ENCODE measurements at places on chromosomes 13 and 19.
A peak's percentile ranks its signal among the peaks of the same experiment; 100 is the strongest.

- DNase-seq, result no peak
Observed at GRCh38 chr13:39976481-39976880, 321.0 kb downstream of the COG6 start.

DNA sequence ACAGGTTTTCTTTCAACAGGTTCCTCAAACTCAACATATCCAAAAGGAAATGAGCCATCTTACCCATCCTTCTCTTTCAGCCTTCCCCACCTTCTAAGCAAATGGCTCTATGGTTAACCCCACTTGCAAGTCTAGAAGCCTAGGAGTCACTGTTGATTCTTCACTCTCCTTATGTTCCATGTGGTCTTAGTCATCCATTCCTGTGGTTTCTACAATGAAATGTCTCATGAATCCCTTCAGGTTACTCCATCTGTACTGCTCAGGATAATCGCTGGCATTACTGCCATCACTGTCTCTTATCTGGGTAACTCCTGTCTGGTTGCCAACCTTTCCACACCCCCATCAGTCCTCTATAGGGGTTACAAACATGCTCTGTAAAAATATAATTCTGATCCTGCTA lies 381.3 kb downstream of the ENOX1 start:
- DNase-seq, result peak; percentile 77

DNA sequence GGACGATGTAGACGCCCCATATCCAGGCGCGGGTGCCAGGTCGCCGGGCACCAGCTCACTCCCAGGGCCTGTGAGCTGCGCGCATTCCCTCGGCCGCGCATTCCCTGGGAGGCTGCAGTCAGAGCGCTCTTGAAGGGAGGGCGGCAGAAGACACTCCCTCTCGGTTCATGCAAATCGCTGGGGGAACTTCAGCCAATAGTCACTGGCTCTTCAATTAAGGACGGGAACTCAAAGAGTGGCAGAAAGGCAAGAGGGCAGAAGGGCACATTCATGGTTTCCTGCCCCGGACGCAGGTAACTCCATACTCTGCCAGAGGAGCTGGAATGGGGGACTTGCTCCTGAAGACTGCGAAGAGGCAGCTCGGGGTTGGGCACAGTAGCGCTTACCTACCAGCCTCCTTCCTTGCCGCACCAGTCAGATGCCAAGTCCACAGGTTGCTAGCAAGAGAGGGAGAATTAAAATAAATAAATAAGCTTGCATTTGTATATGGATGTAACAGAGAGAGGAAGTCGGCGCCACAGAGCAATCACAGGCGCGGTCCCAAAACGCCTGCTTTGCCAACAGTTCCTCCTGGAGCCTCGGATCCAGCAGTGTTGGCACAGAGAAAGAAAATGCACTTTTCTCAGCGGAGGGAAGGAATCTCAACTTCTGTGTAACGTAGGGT lies 459 bp downstream of the PCDH20 start:
- DNase-seq, result peak; percentile 90

DNA sequence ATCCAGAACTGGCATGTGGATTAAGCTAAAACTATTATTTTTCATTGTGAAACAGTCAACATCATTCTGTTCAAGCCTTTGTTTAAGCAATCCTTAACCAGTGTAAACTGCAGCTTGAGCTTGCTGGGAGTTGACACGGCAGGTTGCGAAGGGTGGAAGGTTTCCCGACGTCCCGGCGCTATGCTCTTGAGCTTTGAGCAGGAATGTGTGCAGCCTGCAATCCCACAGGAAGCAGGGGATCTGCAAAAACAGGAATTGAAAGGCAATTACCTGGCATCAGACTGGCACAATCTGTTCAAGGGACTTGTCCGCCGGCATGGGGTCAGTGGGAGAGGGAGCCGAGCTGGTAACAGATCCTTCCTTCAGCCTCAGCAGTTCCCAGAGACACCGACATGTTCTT lies 586.7 kb upstream of the SGCG start:
- no peak for DNase-seq

DNA sequence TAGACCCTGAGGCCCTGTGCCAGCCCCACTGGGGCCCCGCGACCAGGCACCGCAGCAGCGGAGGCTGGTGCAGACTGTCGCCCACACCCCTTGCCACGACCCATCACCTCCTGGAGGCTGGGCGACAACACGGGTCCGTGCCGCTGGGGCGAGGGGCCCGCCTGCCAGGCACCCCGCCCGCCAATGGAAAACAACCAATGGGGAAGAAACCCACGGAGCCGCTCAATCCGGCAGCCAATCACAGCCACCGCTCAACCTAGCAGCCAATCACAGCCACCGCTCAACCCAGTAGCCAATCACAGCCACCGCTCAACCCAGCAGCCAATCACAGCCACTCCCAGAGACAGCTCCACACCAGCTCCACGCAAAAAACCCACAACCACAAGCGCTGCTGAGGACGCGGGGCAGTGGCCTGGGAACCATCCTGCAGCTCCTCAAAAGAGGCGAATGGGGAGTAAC lies 29.7 kb downstream of the GPX4 start:
- DNase-seq, result no peak

DNA sequence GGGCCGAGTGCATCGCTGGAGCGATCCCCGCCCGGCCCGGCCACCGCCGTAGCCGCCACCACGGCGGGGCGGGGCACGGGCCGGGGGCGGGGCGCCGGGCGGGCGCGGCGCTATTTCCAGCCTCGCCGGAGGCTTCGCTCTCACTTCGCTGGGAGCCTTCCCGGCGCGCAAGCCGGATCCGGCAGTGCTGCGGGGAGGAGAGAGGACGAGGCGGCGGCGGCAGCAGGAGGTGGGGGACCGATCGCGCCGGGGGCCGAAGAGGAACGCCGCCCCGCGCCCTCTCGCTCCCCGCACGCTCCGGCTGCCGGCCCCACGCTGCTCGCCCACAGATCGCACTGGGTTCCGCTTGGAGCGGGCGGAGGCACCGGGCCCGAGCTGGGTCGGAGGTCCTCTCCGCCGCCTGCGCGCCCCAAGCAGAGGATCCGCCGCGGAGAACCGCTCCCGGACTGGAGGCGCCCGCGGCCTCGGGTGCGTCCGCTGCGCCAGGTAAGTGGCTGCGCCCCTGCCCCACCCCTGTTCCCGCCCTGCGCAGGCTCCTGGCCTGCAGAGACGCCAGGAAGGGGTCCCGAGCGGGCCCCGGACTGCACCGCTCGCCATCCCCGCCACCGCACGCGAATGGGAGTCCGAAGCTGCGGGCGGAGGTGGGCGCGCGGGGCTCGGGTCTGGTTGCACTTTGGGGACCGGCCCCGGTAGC lies at the start of gene CHST8:
Gene CHST8 (plus strand): TSS at position 143 of the 694 bp plus-strand sequence. CDS start 67,309 bp downstream, outside the sequence.
- peak; percentile 43 for DNase-seq
